ENCODE measurements at places on chromosomes 12 and 14.

- no peak for DNase-seq
Measured at GRCh38 chr14:71438684-71439083, 493.5 kb upstream of the RGS6 start.

GRCh38 chr12:38282886-38283285 is 33.7 kb upstream of the ALG10B start:
- DNase-seq: no peak

GRCh38 chr14:44988694-44989093 is 26.7 kb downstream of the TOGARAM1 start:
- no peak for DNase-seq

DNA sequence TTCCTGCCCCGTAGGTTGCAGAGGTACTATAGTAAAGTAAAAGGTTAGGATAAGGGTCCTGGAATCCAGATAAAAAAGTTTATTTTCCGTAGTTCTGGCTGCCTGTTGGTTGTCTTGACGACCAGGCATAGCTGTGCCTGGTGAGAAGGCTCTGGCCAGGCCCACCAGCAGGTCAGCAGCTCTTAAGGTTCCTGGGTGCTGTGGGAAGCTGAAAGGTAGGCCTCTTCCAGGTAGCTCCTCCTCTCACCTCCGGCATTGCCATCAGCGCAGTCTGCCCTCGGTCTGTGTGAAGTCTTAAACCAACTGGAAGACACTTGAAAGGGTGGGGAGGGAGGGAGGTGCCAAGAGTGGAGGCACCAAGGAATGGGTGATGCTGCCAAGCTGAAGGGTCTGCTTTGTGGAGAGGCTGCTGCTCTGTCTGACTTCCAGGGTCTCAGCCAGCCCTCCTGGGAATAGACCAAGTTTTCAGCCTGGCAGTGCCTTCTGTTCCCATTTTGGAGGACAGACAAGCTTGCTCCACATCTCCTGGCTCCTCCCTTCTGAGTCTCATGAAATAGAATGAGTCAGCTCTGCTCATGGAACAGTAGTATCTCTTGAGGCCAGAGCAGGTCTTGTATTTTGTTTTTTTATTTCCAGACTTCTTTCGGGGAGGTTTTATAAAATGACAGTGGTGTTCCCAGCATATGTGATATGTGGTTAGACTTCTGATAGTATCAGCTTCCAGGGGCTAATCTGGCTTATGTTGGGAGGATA is 5.2 kb upstream of the ACADS start:
- no peak for DNase-seq

DNA sequence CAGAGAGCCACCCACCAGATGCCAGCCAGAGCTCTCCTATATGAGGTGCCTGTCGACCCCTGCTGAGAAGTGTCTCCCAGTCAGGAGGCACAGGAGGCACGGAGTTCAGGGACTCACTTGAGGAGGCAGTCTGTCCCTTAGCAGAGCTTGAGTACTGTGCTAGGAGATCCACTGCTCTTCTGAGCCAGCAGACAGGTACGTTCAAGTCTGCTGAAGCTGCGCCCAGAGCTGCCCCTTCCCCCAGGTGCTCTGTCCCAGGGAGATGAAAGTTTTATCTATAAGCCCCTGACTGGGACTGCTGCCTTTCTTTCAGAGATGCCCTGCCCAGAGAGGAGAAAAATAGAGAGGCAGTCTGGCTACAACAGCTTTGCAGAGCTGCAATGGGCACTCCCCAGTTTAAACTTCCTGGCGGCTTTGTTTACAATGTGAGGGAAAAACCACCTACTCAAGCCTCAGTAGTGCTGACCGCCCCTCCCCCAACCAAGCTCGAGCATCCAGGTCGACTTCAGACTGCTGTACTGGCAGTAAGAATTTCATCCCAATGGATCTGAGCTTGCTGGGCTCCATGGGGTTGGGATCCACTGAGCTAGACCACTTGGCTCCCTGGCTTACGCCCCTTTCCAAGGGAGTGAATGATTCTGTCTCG is 146.7 kb upstream of the USP15 start:
- no peak for DNase-seq

DNA sequence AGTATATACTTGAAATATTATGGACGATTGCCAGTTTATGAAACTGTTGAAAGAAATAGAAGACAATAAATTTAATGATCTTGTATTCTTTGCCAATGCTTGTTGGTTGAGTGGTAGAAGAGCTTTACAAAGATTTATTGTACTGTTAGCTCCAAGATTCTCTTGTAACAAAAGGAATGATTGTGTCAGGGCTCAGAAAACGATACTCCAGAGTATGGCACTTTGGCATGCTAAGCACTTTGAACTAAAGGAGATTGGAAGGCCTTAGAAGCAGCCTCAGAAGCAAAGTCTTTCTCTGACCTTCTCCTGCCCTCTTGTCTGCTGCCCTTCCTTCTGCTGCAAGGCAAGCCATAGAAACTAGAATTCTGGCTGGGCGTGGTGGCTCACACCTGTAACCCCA is 4.2 kb upstream of the NGDN start:
- DNase-seq: no peak

DNA sequence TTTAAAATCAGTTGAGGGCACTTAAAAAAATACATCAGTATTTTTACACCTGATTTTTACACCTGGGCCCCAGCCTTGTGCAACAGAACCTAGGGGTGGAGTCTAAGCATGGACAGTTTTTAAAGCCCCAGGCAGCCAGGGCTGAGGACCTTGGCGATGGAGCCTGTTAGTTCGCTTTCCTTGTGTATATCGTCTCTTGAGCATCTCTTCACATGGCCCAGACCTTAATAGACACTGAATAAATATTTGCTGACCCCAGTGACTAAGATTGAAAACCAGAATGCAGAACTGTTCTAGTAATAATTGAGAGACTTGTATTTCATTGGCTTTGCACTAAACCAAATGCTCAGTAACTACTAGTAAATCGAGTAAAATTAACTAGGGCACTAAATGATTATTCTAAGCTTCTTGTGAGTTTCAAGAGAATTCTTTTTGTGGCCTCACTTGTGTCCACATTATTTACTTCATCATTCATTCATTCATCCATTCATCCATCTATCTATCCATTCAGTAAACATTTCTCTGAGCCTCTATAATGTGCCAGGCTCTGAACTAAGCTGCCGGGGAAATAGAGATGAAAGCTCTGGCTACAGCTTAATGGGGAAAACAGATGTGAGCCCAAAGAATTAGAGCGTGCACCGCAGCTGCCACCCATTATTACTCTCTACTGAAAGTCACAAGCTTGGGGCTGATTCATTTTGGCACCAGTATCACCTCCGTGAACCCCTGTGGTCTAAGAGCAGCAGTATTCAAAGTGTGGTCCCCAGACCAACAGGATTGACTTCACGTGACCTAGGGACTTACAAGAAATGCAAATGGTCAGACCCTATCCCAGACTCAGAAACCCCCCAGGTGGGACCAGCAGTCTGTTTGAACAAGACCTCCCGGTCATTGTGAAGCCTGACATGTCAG is 30.7 kb upstream of the BCL7A start:
- peak; percentile 92 for DNase-seq

- DNase-seq: no peak
Measured at GRCh38 chr12:90280033-90280432, 571.4 kb upstream of the ATP2B1 start.

DNA sequence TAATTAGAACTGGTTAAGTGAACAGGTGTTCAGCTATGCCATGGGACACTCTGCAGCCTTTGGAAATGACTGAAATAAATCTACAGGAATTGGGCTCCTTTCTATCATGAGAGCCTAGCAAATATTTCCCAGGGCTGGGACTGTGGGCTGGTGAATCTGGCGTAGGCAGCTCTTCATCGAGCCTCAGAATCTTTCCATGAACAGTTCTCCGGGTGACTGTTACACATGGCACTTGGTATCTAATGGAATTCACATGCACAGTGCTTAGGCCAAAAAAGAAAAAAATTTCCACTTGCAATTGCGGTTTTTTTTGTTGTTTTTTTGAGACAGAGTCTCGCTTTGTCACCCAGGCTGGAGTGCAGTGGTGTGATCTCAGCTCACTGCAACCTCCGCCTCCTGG is 32.1 kb downstream of the PRKAB1 start:
- no peak for DNase-seq
